WTC11 (cell line): ENCODE measurements at places on chromosomes 6 and 20.

DNA sequence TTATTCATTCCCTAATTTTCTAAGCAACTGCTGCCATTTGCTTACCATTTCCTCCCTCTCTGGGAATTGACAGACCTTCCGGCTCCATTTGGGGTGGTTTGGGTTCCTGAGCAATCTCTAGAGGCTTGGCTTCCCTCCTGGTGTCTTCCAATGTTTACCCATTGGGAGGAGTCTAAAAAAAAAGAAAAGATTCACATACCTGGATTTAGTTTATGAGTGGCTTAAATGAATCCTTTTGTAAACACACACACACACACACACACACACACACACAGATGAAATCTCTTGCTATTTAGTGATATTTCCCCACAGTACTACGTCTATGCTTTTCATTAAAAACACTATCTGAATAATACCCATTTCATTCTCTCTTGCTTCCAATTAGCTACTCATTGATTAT, 48.3 kb upstream of the TRAF3IP2 start:
- H3K4me3 ChIP-seq: no peak overlapping the region
- peaks cover 2% of the 10 kb centered on the region; the same call in 1 of the 2 replicates for H3K36me3 ChIP-seq
- no peak for DNase-seq
- peak overlapping the region; percentile 80 for H3K27ac ChIP-seq

GRCh38 chr6:163444077-163444476, 29.6 kb downstream of the QKI start:
- H3K27ac ChIP-seq: peak overlapping the region; percentile 30
- no peaks in the 10 kb centered on the region for H3K27me3 ChIP-seq
- no peak for DNase-seq
- peaks cover 3% of the 10 kb centered on the region; the same call in 1 of the 2 replicates for H3K36me3 ChIP-seq
- H3K4me1 ChIP-seq: peaks cover 49% of the 10 kb centered on the region
- no peak overlapping the region for H3K4me3 ChIP-seq

DNA sequence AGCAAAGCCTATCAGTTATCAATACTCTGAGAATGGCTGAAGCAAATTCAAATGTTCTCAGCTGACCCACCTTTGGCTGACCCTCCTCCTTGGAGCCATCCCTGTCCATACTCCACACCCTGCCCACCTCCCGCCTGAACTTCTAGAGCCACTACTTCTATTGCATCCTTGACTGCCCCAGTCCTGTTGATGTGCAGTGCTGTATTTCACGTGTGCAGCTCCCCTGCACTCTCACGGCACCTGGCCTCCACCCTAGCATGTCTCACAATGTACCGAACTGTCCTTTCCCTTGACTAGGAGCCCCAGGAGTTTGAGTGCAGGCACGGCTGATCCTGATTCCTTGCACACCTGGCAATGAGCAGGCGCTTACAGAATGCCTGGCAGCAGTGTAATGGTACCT, 7.0 kb downstream of the CPXM1 start:
- no peaks in the 10 kb centered on the region for H3K4me1 ChIP-seq
- DNase-seq: no peak
- H3K36me3 ChIP-seq: peaks cover 18% of the 10 kb centered on the region
- no peak overlapping the region for H3K4me3 ChIP-seq
- H3K27me3 ChIP-seq: peaks cover 9% of the 10 kb centered on the region
- no peak overlapping the region for H3K27ac ChIP-seq

DNA sequence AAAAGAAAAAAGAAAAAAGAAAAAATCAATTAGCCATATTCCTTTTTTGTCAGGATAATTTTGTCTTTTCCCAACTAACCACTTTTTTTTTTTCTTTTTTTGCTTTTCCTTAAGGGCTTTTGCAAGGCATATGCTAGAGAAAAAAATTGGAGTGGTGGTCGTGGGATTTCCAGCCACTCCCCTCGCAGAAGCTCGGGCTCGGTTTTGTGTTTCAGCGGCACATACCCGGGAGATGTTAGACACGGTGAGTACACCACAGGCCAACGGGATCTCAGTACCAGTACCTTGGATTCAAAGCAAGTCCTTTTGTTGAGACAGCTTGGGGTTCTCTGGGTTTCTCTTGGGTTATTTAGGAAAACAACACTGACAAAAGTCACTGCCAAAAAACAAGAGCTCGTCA, 61.2 kb upstream of the ISM1 start:
- no peak overlapping the region for H3K27ac ChIP-seq
- H3K4me3 ChIP-seq: no peak overlapping the region
- no peaks in the 10 kb centered on the region; the same call in 1 of the 2 replicates for H3K27me3 ChIP-seq
- no peaks in the 10 kb centered on the region for H3K36me3 ChIP-seq

DNA sequence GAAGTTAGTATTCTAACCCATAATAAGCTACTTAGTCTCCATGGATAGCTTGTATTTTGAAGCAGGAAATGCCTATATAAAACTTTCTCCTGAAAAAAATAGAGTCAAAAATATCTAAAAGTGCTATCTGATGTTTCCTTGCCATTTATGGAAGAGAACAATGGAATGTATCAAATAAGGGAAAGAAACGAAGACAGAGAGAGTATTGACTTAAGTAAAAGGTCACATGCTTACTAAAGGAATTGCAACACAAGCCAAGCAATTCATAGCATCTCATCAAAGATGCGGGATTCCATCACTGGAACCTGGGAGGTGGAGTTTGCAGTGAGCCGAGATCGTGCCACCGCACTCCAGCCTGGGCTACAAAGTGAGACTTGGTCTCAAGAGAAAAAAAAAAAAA, 112.9 kb upstream of the DTNBP1 start:
- no peaks in the 10 kb centered on the region for H3K36me3 ChIP-seq
- H3K27me3 ChIP-seq: no peaks in the 10 kb centered on the region; the same call in 1 of the 2 replicates
- DNase-seq: no peak
- H3K27ac ChIP-seq: no peak overlapping the region
- no peak overlapping the region for H3K4me3 ChIP-seq

DNA sequence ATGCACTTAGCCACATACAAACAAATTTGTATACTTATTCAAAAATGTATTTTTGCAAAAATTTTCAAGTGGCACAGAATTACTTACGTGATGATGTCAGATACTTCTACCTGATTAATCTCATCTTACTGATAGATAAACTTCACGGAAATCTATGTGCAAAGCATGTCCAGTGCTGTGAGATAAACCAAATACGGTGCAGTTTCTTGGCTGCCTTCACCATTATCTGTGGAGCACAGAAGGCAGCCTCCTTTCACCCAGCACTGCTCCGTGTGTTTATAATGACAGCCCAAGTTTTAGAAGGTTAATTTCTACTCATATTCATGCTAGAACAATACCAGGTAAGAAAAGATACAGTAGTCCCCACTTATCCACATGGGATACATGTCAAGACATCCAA, 59.0 kb upstream of the PDE10A start:
- no peaks in the 10 kb centered on the region for H3K36me3 ChIP-seq
- no peaks in the 10 kb centered on the region; the same call in 1 of the 2 replicates for H3K27me3 ChIP-seq
- peaks cover 6% of the 10 kb centered on the region for H3K4me1 ChIP-seq
- H3K27ac ChIP-seq: no peak overlapping the region
- no peak for DNase-seq
- H3K4me3 ChIP-seq: no peak overlapping the region

- H3K4me3 ChIP-seq: no peak overlapping the region
- no peaks in the 10 kb centered on the region for H3K27me3 ChIP-seq
- no peak for DNase-seq
- peaks cover 9% of the 10 kb centered on the region for H3K36me3 ChIP-seq
Measured at GRCh38 chr6:132190815-132191175, 210.5 kb downstream of the MOXD1 start.

- H3K27me3 ChIP-seq: no peaks in the 10 kb centered on the region
- H3K4me3 ChIP-seq: no peak overlapping the region
Measured at GRCh38 chr6:133333852-133334251, 92.7 kb downstream of the EYA4 start.

DNA sequence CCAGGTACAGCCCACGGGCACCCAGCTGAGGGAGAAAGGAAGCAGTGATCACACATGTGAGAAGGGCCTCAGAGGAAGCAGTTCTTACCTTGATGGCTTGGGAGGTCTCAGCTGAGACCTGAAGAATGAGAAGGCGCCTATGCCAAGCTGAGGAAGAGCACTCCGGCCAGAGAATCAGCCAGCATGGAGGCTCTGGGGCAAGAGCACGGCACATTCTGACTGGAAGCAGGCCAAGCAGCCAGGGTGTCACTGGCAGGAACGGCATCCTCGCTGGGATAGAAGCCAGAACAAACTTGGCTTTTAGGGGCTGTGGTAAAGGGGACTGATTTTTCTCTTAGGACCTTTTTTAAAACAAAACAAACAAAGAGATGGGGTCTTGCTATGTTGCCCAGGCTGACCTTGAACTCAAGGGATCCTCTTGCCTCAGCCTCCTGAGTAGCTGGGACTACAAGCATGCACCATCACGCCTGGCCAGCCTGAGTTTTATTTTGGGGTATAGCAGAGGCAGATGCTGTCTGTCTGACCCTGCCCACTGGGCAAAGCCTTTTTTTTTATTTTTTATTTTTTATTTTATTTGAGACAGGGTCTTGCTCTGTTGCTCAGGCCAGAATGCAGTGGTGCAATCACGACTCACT, 17.6 kb downstream of the GHRH start:
- H3K4me1 ChIP-seq: peaks cover 22% of the 10 kb centered on the region
- no peak for DNase-seq
- peaks cover 48% of the 10 kb centered on the region for H3K36me3 ChIP-seq
- no peaks in the 10 kb centered on the region for H3K27me3 ChIP-seq

DNA sequence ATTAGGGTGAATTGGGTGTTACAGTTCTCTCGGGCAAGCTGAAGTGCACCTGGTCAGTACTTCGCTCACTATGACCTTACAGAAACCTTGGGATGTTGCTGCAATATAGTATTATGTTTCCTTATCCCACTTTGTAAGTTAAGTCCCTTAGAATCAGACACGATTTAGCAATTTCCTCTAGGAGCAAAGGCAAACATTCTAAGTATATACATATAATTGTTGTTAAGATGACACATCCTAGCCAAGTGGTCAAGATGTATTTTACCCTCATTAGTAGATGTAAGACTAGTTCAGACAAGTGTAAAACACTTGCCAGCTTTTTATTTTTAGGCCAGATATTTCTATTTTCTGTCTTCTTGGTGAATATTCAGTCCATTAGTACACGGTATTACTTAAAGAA, 31.1 kb upstream of the RGS17 start:
- H3K27ac ChIP-seq: no peak overlapping the region
- no peaks in the 10 kb centered on the region for H3K4me1 ChIP-seq
- H3K36me3 ChIP-seq: no peaks in the 10 kb centered on the region
